ENCODE measurements at places on chromosomes 4 and X.

- no peak overlapping the region for H3K4me3 ChIP-seq
- no peak for DNase-seq
- no peaks in the 10 kb centered on the region for H3K4me1 ChIP-seq
These were observed 54.3 kb downstream of the CHST7 start for GRCh38 chrX:46627711-46628419.

- H3K4me3 ChIP-seq = no peak overlapping the region
- no peak for DNase-seq
- H3K27me3 ChIP-seq = no peaks in the 10 kb centered on the region
- no peaks in the 10 kb centered on the region for H3K36me3 ChIP-seq
- no peak overlapping the region for H3K27ac ChIP-seq
These were observed 22.3 kb downstream of the EFNB1 start for GRCh38 chrX:68851082-68851481.

GRCh38 chrX:66876776-66877175, 237.9 kb upstream of the EDA2R start:
- no peak overlapping the region for H3K27ac ChIP-seq
- no peaks in the 10 kb centered on the region for H3K36me3 ChIP-seq
- H3K4me3 ChIP-seq = no peak overlapping the region
- no peaks in the 10 kb centered on the region for H3K27me3 ChIP-seq

DNA sequence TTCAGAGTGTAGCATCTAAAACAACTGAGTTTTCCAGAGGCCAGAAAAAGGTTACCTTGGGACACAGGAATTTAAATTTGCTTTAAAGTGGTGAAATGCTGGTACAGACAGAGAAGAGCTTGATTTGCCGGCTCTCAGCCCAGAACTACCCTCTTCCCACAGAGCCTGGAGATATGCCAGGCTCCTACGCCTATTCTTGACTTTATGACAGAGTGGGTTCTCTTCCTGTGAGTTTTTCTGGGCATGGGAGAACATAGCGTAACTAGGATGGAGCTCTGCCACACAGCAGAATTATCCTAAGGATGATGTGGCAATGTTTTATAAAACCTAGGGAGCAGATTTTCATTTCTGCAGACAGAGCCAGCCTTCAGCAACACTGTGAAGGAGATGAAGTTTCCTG, 241.8 kb downstream of the GRIA3 start:
- no peak overlapping the region for H3K27ac ChIP-seq
- no peaks in the 10 kb centered on the region for H3K36me3 ChIP-seq
- no peaks in the 10 kb centered on the region for H3K27me3 ChIP-seq

GRCh38 chr4:59120287-59120814, 2010.2 kb upstream of the IGFBP7 start:
- H3K4me3 ChIP-seq = no peak overlapping the region
- no peaks in the 10 kb centered on the region for H3K4me1 ChIP-seq
- no peaks in the 10 kb centered on the region for H3K36me3 ChIP-seq
- H3K27ac ChIP-seq = no peak overlapping the region
- DNase-seq = no peak
